ENCODE measurements at places on chromosomes 12 and 14.

- DNase-seq, result no peak
Measured at GRCh38 chr14:81066672-81067071, 111.3 kb downstream of the TSHR start.

GRCh38 chr12:123750159-123750656 is 11.9 kb upstream of the DNAH10 start:
- no peak for DNase-seq

- no peak for DNase-seq
Measured at GRCh38 chr14:69861025-69861569, 18.1 kb upstream of the SMOC1 start.

DNA sequence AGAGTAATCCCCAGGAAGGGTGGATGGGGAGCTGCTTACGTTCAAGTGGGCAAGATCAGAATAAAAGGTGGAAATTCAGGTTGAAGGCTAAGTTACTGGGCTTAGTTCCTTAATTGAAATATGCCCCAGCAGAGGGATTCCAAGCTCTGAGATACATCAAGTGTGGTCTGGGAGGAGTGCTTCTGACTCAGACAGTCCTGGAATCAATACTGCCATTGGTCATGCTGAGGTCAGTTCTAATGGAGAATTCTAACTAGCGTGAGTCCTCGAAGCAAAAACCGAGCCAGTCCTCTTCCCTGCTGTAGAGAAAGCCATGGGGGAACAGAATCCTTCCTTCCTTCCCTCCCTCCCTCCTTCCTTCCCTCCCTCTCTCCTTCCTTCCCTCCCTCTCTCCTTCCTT is 39.9 kb downstream of the NOS1 start:
- no peak for DNase-seq

GRCh38 chr12:6302621-6303020 is 7.9 kb upstream of the PLEKHG6 start:
- no peak for DNase-seq

GRCh38 chr14:48983351-48983888 is 602.8 kb downstream of the RPS29 start:
- DNase-seq, result no peak

DNA sequence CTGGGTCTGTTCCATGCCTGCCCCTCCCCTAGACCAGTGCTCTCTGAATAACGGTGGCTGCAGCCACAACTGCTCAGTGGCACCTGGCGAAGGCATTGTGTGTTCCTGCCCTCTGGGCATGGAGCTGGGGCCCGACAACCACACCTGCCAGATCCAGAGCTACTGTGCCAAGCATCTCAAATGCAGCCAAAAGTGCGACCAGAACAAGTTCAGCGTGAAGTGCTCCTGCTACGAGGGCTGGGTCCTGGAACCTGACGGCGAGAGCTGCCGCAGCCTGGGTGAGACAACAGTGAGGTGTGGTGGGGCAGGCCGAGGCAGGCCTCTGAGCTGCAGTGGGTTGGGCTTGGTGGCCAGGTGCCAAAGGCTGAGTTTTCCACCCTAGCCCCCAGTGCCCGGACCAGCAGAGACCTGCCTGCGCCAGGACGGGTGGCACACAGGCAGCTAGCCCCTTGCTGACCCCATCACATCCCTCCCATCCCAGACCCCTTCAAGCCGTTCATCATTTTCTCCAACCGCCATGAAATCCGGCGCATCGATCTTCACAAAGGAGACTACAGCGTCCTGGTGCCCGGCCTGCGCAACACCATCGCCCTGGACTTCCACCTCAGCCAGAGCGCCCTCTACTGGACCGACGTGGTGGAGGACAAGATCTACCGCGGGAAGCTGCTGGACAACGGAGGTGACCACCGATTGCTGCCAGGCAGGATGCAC is 28.2 kb upstream of the LRP1-AS start:
- no peak for DNase-seq

DNA sequence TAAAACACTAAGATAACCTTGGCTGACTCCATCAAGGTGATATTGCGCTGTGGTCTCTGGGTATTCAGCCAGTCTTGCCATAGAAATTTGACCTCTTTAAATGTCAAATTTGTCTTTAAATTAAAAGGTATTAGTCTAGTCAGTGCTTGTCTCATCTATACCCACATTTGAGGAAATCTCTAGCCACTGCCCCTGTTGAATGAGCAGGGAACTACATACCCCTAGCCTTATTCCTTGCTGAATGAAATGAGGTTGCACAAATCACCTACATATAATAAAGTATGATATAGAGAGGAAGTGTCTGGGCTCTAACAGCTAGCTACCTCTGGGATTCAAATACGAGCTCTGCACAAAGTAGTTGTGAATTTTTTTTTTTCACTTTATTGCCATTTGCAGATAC is 256.8 kb downstream of the C12orf50 start:
- no peak for DNase-seq

GRCh38 chr14:104600141-104600643 is 4.4 kb downstream of the TMEM179 start:
- no peak for DNase-seq

DNA sequence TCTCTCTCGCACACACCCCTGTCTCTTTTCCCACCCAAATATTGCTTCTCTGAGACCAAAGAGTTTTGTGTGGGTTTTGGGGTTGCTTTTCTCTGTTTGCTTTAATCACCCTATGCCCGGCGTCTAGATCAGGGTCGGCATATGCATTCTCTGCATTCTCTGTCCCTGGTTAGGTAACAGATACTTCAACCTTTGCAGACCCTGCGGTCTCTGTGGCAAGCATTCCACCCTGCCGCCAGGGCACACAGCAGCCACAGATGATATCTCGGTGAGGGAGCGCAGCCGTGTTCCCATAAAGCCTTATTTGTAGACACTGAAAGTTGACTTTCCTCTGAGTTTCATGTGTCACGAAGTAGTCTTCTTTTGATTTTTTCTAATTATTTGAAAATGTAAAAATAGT is 110.4 kb upstream of the FZD10 start:
- no peak for DNase-seq

GRCh38 chr14:79011091-79011919 is 841.1 kb downstream of the NRXN3 start:
- DNase-seq, result no peak

DNA sequence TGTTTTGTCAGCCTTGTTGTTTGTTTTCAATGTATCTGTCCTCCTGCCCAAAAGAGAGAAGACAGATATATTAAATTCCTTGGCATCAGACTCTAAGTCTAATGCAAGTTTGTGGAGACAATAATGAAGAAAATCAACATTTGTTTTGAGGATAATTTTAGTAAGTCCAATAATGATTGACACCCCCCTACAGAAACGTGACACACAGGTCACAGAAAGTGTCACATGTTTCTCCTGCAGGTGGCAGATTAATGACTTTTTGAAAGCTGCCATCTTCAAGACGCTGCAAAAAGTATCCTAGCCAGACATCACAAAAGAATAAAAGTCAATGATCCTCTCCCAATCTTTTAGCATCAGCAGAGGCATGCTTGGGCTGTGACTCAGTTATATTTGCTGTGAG is 378.8 kb upstream of the TMPO start:
- DNase-seq, result no peak

GRCh38 chr14:72892103-72892878 is 1.6 kb downstream of the DPF3 start:
- DNase-seq, result no peak

GRCh38 chr12:110229409-110229808 is 51.6 kb upstream of the ATP2A2 start:
- no peak for DNase-seq

- DNase-seq, result no peak
Measured at GRCh38 chr14:21055432-21056117, 2.0 kb upstream of the RNASE8 start.

GRCh38 chr12:120225852-120226640 is 25.1 kb upstream of the RPLP0 start:
- no peak for DNase-seq

- no peak for DNase-seq
Measured at GRCh38 chr14:99537399-99537798, 56.2 kb downstream of the CCNK start.

- no peak for DNase-seq
Measured at GRCh38 chr12:106783515-106783914, 9.0 kb downstream of the RIC8B start.

GRCh38 chr12:53747095-53747494 is 4.7 kb downstream of the CISTR start:
- no peak for DNase-seq

DNA sequence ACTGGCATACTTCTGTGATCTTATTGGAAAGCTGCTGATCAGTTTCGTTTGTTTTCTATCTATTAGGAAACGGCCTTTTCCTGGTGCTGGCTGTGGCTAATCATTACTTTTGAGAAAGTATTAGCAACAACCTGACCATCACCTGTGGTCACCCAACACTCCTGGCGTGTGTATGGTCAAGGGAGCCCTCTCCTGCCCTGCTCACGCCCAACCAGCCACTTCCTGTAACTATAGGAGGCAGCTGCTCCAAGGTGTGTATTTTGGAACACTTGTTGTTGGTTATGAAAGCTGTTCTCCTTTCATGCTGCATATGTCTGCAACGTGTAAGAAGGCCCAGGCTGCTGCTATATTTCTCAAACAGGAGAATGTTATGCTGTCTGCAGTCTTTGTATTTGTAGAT is 1582.8 kb downstream of the AACS start:
- DNase-seq, result no peak

DNA sequence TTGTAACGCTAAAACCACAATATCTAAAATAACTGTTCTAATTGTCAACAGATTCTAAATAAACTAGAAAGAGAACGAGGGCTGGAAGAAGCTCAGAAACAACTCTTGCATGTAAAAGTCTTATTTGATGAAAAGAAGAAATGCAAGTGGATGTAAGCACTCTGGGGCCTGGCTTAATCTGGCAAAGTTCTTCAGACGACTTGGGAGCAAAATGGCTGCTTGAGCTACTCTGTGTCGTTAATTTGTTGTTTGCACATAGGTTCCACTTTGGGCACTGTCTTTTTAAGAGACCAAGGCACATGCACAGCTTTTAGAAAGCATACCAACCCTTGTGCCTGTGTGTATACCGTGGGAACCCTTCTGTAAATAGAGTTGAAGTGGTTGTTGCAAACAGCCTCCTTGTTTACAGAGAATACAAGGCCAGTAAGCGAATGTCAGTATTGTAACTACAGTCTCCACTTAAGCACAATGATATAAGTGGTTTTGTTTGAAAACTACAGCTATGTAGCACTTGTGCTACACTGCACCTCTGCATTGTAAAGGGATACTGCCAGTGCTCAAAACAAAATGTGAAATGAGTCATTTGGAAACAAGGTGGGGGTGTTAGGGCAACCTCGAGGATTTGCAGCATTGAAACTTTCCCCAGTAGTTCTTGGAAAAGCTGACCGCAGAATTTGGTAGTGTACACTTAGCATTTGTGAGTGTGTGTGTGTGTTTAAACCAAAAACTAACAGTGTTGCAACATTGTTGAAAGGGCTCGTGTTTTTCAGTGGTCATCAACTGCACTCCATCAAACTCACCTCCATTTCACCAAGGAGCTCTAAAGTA is 154.3 kb downstream of the CEP83 start:
- no peak for DNase-seq

DNA sequence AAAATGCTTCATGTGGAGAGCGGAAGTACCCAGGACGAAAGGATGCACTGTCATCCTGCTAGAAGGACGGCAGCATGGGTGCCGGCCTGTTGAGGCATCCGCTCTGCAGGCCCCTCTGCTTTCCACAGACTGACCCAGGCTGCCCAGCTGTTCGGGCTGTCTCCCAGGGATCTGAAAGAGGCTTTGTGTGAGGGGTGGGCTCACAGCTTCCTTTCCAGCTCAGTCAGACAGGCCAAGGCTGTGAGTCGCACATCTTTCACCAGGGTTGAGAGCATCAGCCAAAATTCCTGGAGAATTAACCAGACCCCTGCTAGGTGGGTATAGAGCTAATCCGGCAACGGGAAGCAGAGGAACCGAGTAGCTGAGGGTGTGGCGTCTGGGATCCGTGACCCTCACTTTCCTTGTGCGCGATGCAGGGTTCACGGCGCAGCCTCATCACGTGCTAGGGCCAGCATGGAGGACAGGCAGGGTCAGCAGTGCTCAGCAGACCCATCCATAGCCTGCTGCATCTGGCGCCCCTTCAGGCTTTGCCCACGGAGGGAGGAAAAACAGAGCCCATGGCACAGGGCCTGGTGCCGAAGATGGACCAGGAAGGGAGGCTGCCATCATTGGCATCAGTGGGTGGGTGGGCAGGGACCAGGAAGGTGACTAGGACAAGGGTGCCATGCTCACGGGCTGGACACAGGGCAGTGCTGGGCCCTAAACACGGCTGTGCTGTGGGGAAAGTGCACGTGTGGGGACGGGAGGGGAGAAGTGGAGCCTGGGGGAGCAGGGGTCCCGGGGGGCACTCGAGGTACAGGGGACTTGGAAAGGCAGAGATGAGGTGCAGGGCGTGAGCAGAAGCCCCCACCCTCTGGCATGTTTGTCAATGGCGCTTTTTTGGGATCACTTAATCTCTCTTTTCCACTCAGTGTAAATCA is 9.2 kb upstream of the SIVA1 start:
- DNase-seq, result no peak

DNA sequence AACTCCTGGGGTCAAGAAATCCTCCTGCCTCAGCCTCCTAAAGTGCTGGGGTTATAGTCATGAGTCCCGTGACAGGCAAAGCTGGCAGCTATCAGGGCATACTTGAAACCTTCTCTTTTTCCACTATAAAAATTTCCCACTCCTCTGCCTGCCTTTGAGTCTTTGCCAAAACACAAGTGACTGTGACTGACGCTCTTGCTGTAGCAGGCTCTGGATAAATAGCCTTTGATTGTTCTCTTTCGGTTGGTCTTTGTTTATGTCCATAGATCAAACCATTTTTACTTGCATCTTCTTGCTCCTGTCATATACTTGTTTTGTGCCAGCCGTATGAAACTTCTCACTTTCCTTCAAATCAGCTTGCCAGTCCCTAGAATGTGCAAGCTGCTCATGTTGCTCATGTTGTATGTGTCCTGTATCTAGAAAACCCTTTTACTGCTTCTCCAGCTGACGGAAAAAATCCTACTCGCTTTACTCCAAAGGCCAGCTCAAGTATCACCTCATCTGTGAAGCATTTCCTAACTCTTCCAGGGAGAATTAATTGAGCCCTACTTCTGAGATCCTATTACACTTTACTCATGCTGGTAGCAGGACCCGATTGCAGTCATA is 73.1 kb downstream of the RESF1 start:
- DNase-seq, result no peak

All from cortex of kidney (tissue), 1 donor.